ENCODE measurements at places on chromosomes 1 and 21. TPM values are rescaled to one million over a fixed set of nuclear protein-coding genes. Genes with fewer than 3 reads are reported as not detected.

The SPAG17 gene
- total RNA-seq = not detected

The CELA3B gene
- not detected for total RNA-seq

The LRRC71 gene
- not detected for total RNA-seq

The CD5L gene
- not detected for total RNA-seq

The CAPZA1 gene
- 136 TPM for total RNA-seq

The RHD gene
- not detected for total RNA-seq

Data from smooth muscle cell of the pulmonary artery (primary cell).